Activated naive CD4-positive, alpha-beta T cell treated with Interleukin-2 at 50 U/mL for 16 hours (primary cell): ENCODE measurements at places on chromosomes 2 and 18.
A peak's percentile ranks its signal among the peaks of the same experiment; 100 is the strongest.

GRCh38 chr2:188752311-188752710, 221.9 kb upstream of the COL3A1 start:
- DNase-seq: no peak

GRCh38 chr18:58603375-58604067, 25.4 kb downstream of the ALPK2 start:
- no peak for DNase-seq

- DNase-seq: peak; percentile 24
Observed at GRCh38 chr2:69741229-69741574, 732 bp upstream of the ANXA4 start.

- no peak for DNase-seq
Observed at GRCh38 chr2:174824068-174824467, 59.8 kb upstream of the CHRNA1 start.

DNA sequence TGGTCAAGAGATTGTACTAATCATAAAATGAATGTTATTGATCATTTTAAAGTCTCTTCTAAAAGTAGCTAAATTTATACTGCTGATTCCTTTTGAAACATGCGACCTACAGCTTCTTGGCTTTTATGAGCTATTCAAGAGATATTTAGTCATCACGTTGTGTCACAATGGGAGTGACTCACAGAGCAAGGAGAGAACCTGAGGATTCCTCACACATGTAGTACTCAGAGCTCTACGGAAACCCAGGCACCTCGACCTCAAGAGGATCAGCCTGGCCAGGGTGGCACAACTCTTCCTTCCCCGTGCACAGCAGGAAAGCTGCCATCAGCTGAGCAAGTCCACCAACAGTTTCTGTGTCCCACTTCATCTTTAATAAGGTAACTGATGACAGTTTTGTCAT, at the start of gene DHRS9:
TSS of gene DHRS9 (plus strand) at position 223 of the 400 bp plus-strand sequence. CDS start 12,019 bp downstream, outside the sequence.
- DNase-seq: no peak

DNA sequence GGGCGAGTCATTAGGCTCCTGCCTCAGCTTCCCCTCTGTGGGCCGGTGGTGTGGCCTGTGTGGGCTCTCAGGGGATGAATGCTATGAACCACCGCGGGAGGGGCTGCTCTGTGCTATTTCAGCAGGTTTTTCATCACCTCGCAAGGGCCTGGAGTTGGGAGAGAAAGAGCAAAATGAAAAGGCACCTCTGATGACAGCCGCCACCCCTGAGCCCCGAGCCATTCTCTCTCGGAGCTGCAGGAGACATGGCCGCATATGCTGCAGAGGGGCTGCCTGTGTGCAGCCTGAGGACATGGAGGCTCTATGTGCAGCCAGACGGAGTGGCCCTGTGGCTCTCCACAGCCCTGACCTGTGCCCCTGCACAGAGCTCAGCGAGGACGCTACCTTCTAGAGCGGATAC, 96.2 kb upstream of the CTDP1 start:
- no peak for DNase-seq

- DNase-seq: no peak
Observed at GRCh38 chr2:135947483-135947882, 37.9 kb downstream of the DARS1 start.

GRCh38 chr2:184815824-184816223, 217.5 kb downstream of the ZNF804A start:
- DNase-seq: no peak

DNA sequence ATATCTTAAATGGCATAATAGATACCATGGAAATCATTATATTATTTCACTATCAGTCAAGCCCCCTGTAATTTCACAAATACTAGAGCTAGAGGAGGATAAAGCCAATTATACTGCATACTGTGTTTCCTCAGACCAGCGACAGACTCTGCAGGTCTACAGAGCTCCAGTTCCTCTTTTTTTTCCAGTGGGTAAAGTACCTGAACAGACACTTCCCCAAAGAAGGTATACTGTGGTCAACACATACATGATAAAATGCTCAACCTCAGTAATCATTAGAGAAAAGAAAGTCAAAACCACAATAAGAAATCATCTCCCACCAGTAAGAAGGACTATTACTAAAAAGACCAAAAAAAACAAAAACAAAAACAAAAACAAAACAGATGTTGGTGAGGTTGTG, 44.6 kb downstream of the SCN7A start:
- DNase-seq: no peak

DNA sequence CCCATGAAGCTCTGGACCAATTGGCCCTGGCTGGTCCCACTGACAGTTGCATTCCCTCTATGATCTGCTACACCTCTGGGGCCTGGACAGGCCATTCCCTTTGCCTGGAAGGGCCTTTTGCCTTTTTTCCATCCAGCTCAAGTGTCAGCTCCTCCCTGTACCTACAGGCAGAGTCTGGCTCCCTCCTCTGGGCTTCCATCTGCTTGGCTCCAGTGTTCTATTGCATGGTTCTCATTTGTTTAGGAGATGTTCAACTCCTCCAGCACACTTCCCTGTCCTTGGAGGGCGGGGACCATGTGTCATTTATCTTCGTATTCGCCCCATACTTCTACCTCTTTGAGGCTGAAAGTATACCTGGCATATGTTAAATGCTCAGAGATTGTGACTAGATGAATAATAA, 61.1 kb downstream of the PRKCE start:
- no peak for DNase-seq

DNA sequence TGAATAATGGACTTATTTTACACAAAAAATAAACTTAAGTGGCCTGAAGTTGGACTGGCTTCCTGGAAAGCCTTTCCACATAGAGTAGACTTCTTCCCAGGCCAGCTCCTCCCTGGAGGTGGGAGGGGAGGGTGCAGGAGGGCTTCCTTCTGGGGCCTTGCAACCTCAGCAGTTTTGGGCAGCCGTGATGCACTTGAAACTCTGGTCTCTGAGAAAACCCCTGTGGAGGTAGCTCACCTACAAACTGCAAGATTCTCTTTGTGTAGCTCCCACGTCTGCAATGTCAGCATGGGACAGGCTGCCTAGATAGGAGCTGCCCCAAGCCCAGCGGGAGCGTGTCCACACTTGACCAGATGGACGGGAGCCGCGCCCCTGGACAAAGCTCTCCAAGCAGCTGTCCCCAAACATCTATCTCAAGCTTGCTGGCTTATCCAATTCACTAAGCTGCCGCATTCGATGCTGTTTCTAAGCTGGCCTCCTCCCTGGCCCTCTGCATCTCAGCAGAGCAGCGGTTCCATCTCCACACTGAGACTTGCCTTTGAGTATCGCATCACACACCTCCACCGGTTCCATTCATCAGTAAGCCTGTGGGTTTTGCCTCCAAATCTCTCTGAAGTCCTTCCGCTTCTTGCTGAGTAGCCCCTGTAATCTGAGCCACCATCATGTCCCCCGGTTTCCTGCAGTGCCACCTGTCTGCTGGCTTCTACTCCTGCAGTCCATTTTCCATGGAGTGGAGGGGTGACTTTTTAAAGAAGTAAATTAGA, 1.6 kb upstream of the LPIN1 start:
- no peak for DNase-seq

DNA sequence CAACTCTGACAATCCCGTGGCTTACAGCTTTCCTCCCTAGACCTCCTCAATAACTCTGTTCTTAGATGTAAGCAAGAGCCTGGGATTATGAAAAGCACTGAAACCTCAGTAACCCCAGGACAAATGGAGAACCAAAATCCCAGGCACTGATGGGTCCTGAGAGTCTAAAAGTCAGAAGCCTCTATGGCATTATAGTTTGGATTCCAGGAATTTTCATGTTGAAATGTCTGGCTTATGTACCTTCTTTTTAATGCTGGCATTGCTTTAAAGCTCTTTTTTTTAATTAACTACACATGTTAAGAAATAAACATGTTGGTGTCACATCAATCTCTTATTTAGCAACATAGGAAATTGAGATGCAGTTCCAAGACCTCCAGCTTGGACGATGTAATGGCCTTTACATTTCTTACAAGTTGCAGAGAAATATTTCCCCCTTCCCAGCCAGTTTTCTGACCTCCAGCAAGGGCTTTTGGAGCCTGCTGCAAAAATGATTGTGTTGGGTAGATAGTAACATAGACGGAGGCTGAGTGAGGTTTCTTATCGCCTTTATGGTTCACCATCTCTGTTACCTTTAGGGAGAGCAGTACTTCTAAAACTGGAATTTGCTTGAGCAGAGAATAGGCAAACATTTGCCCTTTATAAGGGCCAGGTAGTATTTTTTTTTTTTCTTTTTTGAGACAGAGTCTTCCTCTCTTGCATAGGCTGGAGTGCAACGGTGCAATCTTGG, 84.8 kb upstream of the RASGRP3 start:
- no peak for DNase-seq

GRCh38 chr18:9233771-9234440, 97.3 kb downstream of the ANKRD12 start:
- DNase-seq: no peak

DNA sequence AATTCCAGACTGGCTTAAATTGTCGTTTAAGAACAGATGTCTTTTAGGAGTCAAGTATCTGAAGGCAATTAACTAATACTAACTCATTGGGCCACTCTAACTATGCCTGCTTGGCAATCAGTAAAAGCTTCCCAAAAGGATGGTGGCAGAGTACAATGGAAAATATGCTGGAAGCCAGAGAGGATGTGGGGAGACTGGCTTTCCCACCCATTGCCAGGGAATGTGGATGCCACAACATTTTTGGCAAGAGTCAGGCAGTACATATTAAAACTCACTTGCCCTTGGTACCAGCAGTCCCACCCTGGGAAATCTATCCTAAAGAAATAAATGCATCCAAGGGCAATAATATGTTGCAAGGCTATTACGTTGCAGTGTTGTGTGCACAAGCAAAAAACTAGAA, 74.0 kb upstream of the FZD7 start:
- DNase-seq: no peak

DNA sequence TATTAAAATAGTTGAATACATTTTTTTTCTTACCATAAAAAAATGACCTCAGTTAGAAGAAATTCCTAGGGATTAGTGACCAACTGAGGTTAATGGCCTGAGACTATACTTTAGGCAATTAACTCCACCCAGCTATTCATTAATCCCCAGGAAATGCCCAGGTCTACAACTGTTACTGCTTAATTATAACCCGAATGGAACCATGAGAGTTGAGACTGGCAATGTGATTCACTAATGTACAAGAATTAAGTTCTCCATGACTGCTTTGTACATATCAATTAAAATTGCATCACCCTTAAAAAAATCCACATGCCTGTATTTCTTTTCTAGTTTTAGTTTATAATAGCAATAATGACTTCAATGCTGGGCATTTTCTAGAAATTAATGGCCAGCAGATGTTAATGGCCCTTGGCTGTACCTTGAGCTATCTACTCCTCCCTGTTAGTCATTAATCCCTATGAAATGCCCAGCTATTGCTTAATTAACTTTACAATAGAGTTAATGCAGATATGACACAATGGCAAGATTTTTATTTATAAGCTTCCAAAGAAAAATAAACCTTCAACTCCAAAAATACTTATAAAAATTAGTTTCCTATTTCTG, 44.1 kb downstream of the ERBB4 start:
- no peak for DNase-seq

- DNase-seq: peak; percentile 17
Observed at GRCh38 chr2:237026981-237027711, 58.5 kb upstream of the COPS8 start.

DNA sequence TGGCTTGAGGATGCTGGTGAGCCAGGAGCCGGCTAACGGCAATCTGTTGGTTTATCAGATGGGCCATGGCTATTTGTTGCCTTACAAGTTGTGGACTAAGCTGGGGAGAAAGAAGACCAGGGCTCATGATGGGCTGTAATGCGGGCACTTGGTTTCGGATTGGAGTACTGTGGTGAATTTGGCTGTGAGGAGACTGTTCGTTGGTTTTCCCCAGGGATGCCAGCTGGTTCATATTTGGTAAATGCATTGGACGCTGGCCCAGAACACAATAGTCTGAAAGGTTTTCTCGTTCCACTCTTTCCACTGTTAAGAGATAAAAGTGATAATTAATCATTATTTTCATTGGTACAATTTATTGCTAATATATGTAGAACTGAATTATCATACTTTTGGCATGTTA, 108.9 kb downstream of the SATB2 start:
- DNase-seq: no peak

- DNase-seq: no peak
Observed at GRCh38 chr2:222946700-222947287, 86.0 kb downstream of the ACSL3 start.

DNA sequence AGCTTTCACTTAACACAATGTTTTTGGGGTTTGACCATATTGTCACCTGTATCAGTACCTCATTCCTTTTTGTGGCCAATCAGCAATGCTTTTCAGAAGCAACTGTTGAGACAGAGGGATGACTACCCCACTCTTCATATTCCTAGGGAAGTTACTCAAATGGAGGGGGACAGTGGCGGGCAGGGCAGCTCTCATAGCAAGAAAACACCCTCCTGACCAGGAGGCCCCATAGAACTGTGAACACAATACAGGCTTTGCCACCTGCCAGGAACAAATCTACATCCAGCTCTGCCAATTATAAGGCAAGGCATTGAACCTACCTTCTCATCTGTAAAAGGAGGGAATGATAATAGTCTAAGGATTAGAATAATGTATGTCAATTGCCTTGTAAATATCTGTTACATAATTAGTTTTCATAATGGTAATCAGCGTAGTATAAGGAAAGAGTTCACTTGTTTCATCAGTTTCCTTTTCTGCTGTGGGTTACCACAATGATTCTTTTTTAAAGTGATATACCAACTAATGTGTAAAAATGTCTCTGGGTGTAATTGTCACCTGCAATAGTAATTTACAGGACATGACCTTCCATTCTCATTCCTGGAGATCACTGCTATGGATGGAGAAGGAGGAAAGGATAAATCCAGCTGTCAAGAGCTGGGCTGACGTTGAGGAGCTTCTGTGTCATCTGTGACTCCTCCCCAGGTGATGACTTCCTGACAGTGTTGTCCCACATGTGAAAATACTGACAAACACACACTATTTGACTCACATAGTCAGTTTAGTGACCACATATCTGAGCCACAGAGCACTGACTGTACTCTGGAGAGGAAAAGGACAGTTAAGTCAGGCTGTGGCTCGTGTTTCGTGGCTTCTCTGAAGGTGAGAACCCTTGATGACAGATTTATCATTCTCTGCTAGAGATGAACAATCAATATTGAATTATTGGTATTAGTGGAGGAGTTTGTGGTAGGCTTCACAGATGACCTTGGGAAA, 13.5 kb downstream of the ALPK2 start:
- DNase-seq: peak; percentile 74

DNA sequence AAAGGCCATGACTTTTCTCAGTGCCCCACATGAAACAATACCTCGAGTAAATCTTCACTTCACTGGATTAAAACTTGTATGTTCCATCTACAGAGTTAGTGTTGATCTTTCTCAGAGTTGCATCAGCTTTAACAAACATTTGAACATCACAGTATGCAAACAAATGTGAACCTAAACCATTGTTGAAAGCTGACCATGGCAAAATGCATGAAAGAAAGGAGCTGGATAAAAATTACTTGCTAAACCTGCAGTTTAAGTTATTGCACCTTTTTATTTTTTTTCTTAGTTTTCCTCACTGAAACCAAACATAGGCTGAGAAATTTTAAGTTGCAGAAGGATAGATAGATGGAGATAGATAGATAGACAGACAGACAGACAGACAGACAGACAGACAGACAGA, 107.2 kb upstream of the UGP2 start:
- DNase-seq: no peak

DNA sequence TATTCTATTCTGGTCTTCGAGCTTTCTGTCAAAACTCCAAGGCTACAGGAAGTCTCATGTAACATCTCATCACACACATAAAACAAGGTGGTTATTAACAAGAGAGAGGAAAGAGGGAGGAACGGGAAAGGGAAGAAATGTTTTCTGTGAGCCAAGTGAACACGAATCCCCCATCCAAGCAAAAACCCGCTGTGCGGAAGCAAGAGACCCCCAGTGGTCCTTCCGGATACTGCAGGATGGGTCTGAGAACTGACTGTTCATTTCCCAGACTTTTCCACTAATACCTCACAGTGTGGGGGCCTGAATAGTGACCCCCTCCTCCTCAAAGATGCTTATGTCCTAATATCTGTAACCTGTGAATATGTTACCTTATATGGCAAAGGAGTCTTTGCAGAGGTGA, 19.0 kb upstream of the DIPK1C start:
- DNase-seq: no peak
